ENCODE measurements at places on chromosomes 12 and 14.

- no peak for DNase-seq
These were observed 14.7 kb downstream of the GPR68 start for GRCh38 chr14:91229743-91230200.

GRCh38 chr12:113098441-113099028 lies 37.0 kb downstream of the RASAL1 start:
- DNase-seq, result peak; percentile 83

DNA sequence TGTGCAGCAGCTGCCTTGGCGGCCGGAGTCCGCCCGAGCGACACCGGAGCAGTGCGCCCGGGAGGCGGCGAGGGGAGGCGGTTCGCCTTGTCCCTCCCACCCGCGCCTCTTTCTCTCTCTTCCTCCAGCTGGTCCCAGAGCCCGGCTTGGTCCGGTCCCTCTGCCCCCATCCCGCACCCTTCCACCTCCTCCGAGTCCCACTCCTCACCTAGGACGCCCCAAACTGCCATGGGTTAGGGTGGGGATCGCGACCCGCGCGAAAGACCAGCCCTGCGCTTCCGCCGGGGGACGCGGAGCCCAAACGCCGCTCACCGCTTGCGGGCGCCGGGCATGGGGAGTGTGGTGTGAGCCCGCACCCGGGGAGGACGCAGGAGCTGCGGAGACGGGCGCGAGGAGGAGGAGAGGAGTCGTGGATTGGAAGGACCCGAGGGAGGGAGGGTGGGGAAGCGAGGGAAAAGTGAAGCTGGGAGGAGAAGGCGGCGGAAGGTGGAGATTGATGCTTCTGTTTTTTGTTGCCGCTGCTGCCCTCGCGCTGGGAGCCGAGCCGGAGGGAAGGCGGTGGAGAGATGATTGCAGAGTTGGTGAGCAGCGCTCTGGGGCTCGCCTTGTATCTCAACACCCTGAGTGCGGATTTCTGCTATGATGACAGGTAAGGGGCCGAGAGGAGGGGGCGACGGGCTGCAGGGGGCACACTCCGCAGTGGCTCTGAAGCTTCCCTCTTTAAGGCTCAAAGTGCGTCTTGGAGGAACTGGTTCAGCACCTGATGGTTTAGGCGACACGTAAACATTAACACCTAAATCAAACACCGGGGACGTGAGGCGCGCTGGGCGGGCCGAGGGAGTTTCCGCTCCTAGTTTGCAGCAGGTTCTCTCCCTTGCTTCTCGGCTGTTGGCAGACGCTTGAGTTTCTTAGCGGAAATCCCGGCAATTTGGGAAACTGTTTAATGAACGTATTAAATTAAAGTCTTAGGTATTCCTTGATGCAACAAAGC lies 610 bp downstream of the TMTC2 start:
- DNase-seq, result peak; percentile 33

GRCh38 chr14:105026802-105027563 lies 6.1 kb upstream of the CDCA4 start:
- peak; percentile 52 for DNase-seq

GRCh38 chr12:111089616-111090015 lies 169.2 kb upstream of the MYL2 start:
- DNase-seq, result no peak

GRCh38 chr12:91033251-91033650 lies 24.6 kb downstream of the KERA start:
- DNase-seq, result no peak

DNA sequence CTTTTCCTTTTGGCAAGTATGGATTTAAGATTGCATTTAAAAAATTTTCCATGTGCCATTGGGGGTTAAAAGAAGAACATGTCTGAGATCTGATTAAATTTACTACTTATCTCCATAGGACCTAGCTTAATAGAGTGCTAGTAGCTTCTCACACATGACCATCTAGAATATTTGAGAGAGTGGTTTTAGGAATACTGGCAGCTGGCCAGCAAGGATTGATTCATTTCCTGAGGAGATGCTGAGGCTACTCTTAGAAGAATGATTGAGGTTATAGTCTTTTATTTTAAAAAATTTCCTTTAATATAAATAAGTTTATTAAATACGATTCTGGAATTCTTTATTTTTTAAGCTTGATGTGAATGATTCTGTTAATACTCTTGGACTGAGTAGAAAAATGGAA lies 56.2 kb downstream of the MIPOL1 start:
- peak; percentile 79 for DNase-seq

DNA sequence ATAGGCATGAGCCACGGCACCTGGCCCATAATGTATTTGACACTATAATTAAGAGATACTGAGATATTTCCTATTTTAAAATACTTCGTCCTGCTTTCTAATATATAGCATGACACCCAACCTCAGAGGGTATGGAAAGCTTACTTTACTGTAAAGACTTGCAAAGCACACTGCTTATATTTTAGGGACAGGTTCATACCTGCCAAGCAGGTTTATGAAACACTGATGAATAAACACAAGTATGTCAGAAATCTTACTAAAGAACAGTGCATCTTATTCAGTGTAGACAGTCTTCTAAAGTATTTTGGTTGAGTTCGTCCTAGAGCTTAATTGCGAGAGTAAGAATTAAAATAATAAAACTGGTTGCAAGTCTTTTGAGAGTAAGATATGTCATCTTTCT lies 65.4 kb downstream of the PPFIBP1 start:
- no peak for DNase-seq

DNA sequence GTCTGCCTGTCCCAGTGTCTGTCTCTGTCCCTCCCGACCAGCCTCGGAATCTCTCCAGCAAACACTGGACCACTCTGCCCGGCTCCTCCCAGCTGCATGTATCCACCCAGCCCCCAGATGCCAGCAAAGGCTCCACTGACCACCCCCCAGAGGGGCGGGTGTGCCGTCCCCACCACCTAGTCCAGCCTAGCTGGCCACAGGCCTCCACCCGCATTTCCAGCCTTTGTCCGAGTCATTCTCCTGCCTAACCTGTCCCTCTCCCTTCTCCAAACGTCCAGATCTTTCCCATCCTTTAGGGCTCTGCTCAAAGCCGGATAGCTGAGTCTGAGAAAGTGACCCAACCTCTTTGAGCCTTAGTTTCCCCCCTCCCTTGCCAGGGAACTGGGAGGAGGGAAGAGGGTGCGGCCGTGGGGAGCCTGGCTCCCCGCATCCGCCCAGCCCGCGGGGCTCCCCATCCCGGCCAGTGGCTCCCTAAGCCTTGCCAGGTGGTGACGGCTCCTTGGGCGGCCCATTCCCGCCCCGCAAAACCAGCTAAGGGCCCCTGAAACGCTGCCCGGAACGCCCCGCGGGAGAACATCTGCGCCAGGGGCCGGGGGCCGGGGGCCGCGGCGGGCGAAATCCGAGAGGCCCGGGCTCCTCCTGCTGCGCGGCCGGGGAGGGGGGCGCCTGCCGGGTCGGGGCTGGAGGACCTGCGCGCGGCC lies 34.6 kb upstream of the ANKRD9 start:
- no peak for DNase-seq

- peak; percentile 51 for DNase-seq
These were observed 8.6 kb downstream of the TC2N start for GRCh38 chr14:91858536-91859275.

DNA sequence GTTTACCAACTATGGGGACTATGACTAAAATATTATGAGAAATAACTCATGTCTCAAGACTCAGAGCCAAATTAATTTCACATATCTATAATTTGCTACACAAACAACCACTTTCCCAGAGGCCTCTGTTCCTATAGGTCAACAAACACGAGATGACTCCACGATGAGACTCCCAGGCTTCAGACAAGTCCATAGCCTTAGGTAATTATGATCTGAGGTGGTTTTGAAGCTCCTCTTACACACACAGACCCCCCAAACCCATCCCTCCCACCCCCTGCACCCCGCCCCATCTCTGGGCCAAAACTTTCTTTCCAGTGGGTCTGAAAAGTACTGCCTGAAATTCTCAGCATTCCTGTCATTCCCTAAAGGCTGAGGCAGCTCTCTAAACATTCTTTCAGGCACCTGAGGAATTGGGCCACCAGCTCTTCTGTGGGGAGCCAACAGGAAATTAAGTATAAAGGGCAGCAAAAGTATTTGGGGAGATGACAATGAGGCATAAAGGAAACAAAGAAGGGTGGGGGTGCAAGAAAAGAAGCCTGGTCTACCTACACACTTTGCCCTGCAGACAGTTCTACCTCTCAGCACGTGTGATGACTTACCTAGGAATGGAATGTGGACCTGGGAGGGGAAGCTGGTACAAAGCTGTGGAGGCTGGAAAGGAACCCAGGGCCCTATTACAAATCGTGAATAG lies 143.6 kb downstream of the PAWR start:
- DNase-seq, result peak; percentile 85

DNA sequence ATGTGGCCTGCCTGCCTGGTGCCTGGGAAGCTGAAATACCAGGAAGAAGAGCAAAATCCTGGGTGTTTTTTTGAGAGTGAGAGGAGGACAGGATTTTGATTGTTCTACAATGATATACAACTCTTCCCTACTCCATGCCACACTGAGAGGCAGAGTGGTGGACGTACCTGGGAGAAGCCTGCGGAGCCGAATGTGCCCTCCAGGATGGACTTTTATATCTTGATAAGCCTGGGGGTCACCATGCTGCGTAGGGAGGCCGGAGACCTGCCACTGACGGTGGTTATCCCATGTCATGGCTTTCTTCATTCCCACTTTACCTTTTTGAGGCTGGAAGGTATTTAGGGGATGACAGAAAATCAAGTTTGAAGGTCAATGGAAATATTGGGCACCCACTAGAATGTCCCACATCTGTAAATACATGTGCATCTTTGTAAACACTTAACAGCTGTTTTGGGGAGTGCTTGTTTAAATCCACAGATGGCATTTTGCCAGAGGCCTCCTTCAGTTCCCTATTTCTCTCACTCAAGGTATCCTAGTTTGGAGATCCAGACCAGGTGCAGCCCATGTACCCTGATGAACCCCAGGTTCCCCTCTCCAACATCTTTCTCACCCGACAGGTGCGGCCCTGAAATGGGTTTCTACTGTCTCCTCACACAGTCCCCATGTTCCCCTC lies 1.1 kb upstream of the GLT1D1 start:
- no peak for DNase-seq

- no peak for DNase-seq
These were observed 19.7 kb downstream of the VDR start for GRCh38 chr12:47885012-47885501.

- peak; percentile 77 for DNase-seq
These were observed 360.8 kb downstream of the AEBP2 start for GRCh38 chr12:19799895-19800602.

DNA sequence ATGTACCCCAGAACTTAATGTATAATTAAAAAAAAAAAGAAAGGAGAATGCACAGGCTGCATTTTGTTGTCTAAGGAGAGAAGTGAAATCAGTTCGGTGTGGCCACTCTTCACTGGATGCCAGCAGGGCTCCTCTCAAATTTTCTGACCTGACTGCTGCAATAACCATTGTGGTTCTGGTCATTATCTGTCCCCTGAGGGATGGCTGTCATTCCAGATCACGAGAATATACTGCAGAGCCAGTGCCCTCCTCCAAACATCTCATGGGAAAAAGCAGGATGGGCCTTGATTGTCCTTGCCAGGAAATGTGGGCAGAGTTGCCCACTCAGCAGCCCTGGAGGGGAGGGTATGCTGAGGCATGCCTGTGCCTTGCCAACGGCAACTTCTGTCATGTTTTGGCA lies 139.1 kb downstream of the SLC8A3 start:
- no peak for DNase-seq

DNA sequence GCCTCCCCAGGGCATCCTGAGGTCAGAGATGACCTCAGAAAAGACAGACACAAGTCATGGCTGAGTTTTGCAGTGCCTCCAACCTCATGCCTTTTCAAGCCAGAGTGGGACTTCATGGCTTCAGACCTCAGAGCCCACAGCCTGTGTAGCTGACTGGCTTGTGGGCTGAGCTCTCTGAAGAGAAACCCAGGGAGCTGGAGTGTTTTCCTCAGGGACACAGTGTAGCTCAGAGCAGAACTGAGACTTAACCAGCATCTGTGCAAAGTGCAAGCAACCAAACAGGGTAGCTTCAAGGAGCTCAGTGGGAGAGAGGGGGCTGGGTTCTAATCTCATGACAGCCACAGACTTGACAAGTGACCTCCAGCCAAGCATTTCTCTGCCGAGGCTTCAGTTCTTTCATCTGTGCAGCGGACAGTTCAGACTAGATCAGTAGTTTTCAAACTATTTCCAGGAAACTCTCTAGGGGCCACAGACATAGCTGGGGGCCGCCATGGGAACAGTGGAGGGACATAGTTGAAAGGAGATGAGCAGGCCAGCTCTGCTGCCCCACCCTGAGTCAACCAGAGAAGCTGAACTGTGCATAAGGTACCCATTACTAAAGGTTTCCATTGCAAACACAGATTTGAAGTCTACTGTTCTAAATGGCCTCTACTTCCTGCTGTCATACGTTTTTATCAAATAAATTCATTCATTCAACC lies 80.0 kb downstream of the LGMN start:
- DNase-seq, result no peak

DNA sequence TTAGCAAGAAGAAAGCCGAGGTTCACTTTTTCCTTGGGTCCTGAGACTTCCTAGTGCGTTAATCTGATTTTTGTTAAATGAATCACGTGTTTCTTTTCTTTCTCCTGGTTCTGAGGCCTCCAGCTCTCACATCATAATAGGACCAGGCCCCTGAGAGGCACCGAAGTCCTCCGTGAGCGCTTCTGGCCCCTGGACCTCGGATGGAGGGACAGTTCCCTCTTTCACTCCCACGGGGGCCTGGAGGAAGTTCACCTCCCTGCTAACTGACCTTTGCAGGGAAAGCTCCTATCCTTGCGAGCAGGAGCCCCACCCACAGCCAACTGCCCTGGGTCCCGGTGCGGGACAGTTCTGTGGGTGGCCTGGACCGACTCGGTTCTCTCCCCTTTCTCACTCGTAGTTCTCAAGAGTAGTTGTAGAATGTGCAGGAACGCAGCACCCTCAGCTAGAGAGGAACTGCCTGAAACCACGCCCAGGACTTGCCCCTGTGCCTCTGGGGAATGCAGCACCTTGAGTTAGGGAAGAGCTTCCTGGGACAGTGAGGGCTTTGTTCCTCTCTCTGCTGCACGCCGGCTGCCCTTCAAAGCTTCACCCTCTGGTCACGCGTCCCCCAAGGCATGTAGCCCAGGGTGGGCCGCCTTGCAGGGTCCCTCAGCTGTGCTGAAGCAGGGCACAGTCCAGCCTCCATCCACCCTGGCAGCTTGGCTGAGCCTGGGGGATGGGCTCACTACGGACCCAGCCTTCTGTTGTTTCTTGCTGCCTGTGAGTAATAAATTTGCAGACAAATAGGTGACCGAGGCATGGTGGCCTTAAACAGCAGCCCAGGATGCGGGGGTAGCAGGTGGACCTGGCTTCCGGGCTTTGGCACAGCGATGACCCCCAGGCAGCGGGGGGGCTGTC lies 264.6 kb downstream of the ADGRD1 start:
- DNase-seq, result no peak

DNA sequence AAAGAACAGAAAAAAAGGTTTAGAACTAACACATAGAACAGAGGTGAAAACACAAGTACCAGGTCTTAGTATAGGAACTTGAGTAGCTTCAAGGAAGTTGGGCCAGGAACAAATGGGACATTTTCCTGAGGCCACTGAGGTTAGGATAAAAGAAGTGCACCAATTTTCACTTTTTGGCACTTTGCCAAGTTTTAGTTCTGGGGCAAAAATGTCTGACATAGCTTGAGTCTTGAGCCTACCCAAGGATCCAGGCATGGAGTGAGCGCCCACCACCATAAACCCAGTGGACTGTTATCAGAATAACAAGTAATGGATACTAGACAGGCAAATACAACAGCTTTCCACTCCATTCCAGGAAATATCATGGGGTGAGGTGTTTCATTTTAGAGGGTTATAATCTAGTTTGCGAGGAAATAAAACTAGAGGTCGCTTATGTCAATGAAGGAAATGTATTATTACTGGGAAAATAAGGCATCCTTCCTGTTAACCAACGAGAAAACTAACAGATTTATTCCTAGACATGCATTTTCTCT lies 199.7 kb upstream of the HMGA2 start:
- no peak for DNase-seq

GRCh38 chr14:53896726-53897125 lies 59.9 kb downstream of the BMP4 start:
- DNase-seq, result no peak
